ENCODE measurements at places on chromosomes 6 and 20.

DNA sequence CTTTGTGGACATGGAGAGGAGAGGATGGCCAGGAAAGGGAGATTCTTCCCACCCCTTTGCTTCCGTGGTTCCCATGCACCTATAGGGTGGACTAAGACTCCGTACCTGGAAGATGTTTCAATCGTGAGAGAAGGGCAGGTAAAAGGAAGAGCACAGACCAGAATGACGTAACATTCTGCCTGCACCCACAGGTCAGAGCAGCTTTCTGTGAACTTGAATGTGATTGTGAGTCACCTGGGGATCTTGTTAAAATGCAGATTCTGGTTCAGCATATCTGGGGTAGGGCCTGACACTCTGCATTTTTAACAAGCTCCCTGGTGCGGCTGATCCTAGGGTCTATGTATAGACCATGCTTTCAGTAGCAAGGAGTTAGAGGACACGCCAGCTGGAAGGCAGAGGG, 164.1 kb upstream of the SGK1 start:
- no peaks in the 10 kb centered on the region for H3K36me3 ChIP-seq
- no peak overlapping the region for H3K4me3 ChIP-seq
- no peaks in the 10 kb centered on the region for H3K4me1 ChIP-seq

DNA sequence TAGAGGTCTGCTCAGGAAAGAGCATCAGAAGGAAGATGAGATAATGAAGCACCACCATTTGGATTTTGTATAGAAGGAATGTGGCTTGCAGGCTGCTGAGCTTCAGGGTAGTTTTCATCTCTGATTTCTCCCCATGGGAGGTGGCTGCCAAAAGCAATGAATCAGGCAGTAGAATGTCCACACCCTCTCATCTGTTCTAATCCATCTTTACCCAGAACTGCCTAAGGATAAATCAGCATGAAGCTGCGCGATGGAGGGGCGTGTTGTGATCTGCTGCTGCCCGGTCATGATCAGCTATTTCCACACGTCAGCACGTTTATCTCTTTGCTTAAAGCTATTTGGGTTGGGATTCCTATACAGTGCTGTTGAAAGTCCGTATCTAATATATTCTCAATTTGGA, 295.4 kb downstream of the FOXA2 start:
- DNase-seq: no peak
- no peaks in the 10 kb centered on the region for H3K36me3 ChIP-seq
- H3K27ac ChIP-seq: no peak overlapping the region
- H3K27me3 ChIP-seq: no peaks in the 10 kb centered on the region
- H3K4me3 ChIP-seq: no peak overlapping the region
- H3K4me1 ChIP-seq: no peaks in the 10 kb centered on the region

DNA sequence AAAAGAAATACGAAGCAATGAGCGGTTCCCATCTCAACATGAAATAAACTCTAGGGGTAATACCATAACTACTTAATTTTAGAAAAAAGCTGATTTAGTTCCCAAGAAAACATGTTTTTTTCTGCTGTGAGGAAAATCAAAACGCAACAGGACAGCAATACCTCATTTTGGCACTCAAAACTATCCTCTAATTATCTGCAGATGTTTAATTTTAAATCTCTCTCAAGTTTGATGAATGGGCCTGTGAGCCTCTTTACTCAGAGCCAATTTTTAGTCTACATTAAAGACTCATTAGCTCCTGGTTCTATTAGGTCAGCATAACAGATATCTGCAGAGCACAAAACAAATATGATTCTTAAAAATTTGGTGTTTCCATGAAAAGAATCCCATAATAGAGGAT, 28.1 kb downstream of the RNF24 start:
- no peaks in the 10 kb centered on the region for H3K27me3 ChIP-seq
- peaks cover 5% of the 10 kb centered on the region for H3K36me3 ChIP-seq
- no peak overlapping the region for H3K4me3 ChIP-seq
- peak overlapping the region; percentile 46 for H3K27ac ChIP-seq
- H3K4me1 ChIP-seq: peaks cover 13% of the 10 kb centered on the region
- DNase-seq: no peak

DNA sequence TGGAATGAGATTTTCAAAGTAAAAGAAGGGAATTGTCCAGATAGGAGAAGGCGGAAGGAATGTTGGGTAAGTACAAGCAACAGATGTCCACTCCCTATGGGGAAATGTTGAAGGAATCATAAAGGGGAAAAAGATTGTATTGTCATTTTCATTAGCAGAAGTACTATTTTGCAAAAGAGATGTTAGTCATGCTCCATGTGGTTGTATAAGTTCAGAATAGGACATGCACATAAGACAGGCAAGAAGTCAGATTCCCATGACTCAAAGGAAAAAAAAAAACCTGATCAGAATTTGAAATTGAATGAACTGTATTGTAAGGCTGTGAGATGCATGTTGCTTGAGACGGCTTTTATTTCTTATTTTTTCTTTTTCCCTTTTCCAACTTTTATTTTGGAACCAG, 36.8 kb downstream of the GRM1 start:
- H3K4me1 ChIP-seq: no peaks in the 10 kb centered on the region
- no peaks in the 10 kb centered on the region for H3K36me3 ChIP-seq
- no peak for DNase-seq
- H3K27ac ChIP-seq: no peak overlapping the region
- H3K4me3 ChIP-seq: no peak overlapping the region

DNA sequence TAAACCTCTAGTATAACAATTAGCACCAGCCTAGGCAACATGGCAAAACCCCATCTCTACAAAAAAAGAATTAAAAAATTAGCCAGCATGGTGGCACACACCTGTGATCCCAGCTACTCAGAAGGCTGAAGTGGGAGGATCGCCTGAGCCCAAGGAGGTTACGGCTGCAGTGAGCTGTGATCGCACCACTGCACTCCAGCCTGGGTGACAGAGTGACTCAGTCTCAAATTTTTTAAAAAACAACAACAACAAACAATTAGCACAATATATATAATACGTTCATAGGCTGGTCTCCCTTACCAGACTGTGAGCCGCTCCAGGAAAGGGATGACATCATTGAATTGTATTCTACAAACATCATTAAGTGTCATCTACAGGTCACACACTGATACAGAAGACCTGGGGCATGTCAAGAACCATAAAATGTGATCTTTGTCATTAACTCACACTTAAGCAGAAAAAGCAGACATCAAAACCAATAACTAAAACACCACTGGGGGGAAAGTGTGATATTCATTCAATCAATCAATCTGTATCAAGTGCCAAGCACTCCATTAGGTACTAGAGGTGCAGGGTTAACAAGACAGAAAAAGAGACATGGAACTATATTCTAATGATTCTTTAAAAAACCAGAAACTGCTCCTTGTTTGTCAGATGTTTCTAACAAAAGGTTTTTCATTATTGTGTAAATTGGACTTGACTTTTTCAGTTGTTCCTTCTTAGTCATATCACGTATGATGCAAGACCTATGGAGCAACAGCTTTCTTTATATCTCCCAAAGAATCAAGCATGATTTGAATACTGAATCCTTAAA, 17.8 kb downstream of the MAP3K5 start:
- H3K36me3 ChIP-seq: peaks cover 19% of the 10 kb centered on the region
- peaks cover 44% of the 10 kb centered on the region for H3K4me1 ChIP-seq
- no peak for DNase-seq
- no peak overlapping the region for H3K27ac ChIP-seq

DNA sequence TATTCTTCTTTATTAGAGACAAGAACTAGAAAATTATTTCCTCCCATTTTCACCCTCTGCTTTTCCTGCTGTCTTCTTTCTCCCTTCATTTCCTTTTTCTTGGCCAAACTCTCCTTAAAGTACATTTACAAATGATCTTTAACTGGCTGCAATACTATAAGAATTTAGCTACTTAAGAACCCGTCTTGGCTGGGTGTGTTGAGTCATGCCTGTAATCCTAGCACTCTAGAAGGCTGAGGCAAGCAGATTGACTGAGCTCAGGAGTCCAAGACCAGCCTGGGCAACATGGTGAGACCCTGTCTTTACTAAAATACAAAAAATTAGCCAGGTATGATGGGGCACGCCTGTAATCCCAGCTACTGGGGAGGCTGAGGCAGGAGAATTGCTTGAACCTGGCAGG, 39.3 kb upstream of the SRPK1 start:
- H3K4me3 ChIP-seq: no peak overlapping the region
- no peaks in the 10 kb centered on the region for H3K4me1 ChIP-seq
- no peak for DNase-seq
- H3K36me3 ChIP-seq: no peaks in the 10 kb centered on the region
- no peak overlapping the region for H3K27ac ChIP-seq
- peaks cover 34% of the 10 kb centered on the region for H3K27me3 ChIP-seq

- H3K4me3 ChIP-seq: no peak overlapping the region
- H3K27me3 ChIP-seq: peaks cover 85% of the 10 kb centered on the region
- H3K36me3 ChIP-seq: peaks cover 4% of the 10 kb centered on the region
- no peak overlapping the region for H3K27ac ChIP-seq
- H3K4me1 ChIP-seq: peaks cover 2% of the 10 kb centered on the region
- no peak for DNase-seq
Observed at GRCh38 chr6:170266061-170266825, 24.6 kb downstream of the DLL1 start.

DNA sequence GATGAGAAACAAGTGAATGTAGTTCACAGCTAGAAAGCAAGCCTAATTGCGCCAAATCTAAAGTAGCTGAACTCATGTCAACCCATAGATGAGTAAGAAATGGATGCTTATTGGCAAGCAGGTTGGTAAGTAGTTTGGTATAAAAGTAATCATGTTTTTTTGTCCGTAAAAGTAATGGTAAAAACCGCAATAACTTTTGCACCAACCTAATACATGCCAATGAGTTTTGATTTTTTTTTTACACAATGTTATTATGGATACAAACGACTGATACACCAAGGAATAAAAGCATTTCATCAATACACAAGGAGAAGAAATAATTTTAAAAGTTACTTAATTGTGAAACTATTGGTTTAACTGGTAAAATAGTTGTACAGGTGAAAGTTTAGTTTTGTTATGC, 977.5 kb downstream of the EYS start:
- no peaks in the 10 kb centered on the region for H3K4me1 ChIP-seq
- no peaks in the 10 kb centered on the region for H3K36me3 ChIP-seq
- no peak overlapping the region for H3K4me3 ChIP-seq
- no peaks in the 10 kb centered on the region for H3K27me3 ChIP-seq
- no peak for DNase-seq
- no peak overlapping the region for H3K27ac ChIP-seq

DNA sequence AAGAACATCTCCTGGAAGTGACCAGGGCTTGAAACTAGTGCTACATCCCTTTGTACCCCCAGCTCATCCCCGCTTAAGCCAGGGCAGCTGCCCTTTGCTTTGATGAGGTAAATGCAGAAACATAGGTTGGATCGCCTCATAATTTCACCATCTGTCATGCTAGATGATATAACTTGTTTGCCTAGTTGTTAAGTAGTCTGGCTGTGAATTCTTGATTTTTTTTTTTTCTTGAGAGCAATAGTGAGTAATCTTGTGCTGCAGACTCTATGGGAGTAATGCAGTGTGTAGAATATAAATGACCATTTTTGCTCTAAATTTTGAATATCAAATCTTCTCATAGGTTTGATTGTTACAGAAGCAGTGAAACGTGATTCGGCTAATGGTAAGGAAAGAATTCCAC, 4.1 kb downstream of the TRDN start:
- no peak for DNase-seq
- no peak overlapping the region for H3K27ac ChIP-seq
- H3K4me1 ChIP-seq: no peaks in the 10 kb centered on the region
- H3K36me3 ChIP-seq: no peaks in the 10 kb centered on the region
- no peak overlapping the region for H3K4me3 ChIP-seq
- H3K27me3 ChIP-seq: no peaks in the 10 kb centered on the region

- peaks cover 3% of the 10 kb centered on the region for H3K36me3 ChIP-seq
- peak within 1 kb of the TSS; percentile 83 for H3K27ac ChIP-seq
- peak within 1 kb of the TSS; percentile 81 for H3K4me3 ChIP-seq
- no peaks in the 10 kb centered on the region for H3K27me3 ChIP-seq
- peak; percentile 55 for DNase-seq
Observed at GRCh38 chr20:63574156-63574828, at the start of gene HELZ2. TSS of gene HELZ2 (minus strand) at chr20:63574239. CDS start at chr20:63572385, 1,854 bp downstream.

DNA sequence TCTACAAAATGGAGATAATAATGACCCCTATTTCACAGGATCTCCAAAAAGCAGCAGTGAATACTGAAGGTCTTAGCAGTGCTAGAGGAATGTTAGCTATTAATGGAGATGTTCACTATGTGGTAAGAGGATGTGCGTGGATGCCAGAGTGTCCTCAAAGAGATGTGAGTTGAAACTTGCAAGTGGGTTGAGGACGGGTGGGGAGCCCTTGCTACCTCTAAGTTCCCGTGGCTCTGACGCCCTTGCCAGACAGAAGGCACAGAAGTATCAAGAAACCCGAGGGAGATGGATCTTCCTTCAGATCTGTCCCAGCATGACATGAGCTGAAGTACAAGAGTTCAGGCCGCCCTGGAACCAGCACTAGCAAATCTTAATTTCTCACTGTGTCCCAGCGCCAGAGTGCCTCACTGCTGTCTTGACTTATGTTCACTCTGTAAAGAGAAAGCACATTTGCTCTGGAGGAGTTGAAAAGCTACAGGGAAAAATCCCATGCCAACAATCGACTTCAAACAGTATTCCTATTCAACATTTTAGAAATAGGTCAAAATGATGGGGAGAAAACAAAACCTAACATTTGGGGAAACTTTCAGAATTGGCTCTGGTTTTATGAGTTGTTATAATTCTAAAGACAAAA, 59.5 kb downstream of the FYN start:
- peak overlapping the region; percentile 64 for H3K4me3 ChIP-seq
- H3K27me3 ChIP-seq: no peaks in the 10 kb centered on the region
- H3K4me1 ChIP-seq: peaks cover 79% of the 10 kb centered on the region
- H3K27ac ChIP-seq: peak overlapping the region; percentile 89

DNA sequence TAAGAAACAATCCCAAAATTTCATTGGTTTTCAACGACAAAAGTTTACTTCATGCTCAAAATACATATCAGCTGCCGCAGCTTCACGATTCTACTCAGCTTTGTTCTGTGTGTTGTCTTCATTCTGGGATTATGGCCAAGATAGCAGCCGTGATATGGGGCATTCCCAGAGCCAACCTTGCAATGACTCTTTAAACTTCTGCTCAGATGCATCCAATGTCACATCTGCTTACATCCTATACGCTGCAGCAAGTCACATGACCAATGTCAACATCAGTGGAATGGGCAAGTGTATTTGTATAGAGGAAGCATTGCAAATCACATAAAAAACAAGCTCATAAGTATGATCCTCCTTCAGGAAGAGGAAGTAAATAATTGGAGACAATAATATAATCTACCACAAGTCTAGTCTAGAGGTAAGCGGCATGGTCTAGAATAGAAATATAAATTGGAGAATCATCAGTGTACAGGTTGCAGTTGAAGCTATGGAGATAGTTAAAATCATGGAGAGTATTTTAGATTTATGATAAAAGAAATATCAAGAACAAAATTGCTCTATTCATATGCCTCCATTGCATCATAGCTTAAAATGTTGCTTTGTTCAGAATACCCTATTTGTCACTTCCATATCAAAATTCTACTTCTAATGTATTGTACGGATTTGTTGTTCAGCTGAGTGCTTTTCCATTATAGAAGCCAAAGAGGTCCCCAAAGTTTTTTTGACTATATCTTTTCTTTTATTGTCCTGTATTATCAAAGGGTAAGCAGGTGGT, 7.2 kb upstream of the C6orf141 start:
- DNase-seq: no peak
- H3K4me1 ChIP-seq: no peaks in the 10 kb centered on the region
- no peaks in the 10 kb centered on the region for H3K27me3 ChIP-seq
- H3K36me3 ChIP-seq: no peaks in the 10 kb centered on the region
- H3K27ac ChIP-seq: no peak overlapping the region

Measured in effector memory CD8-positive, alpha-beta T cell (primary cell).